ENCODE measurements at places on chromosomes 12 and 14.

- DNase-seq = no peak
Measured at GRCh38 chr12:103373088-103373523, 122.7 kb downstream of the C12orf42 start.

DNA sequence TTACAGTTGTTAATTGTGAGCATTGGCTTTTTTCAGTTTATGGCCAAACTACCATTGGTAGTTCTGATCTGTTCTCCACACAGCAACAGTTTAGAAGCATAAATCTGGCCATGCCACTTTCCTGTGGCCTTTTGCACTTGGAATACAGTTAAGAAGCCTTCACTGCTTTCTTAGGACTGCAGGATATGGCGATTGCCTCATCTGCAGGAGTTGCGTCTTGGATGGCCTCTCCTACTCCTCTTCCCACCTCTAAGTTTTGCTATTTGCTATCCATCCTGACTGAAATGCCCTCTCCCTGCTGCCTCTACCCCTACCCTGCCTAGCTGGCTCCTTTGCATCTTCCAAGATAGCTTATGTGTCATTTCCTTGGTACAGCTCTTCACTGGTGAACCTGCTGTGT, 12.8 kb upstream of the BMAL2 start:
- no peak for DNase-seq

DNA sequence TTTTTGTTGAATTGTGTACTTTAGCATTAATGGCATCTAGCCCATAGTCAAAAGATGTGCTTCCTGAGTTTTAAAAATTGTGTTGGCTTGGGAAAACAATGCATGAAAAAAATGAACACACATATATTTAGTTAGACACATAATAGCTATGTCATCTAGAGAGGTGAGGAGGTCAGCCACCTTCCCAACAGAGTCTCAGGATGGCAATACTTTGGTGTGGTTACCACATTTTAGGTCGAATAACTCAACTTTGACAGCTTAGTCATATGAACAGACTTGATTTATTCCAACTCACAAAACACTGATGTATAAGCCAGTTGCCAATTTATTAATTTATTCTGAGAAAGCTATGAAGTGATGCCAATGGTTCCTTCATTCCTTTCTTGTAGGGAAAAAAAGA, 114.0 kb downstream of the ETNK1 start:
- DNase-seq = no peak

- no peak for DNase-seq
Measured at GRCh38 chr12:123834845-123835244, 72.7 kb downstream of the DNAH10 start.

DNA sequence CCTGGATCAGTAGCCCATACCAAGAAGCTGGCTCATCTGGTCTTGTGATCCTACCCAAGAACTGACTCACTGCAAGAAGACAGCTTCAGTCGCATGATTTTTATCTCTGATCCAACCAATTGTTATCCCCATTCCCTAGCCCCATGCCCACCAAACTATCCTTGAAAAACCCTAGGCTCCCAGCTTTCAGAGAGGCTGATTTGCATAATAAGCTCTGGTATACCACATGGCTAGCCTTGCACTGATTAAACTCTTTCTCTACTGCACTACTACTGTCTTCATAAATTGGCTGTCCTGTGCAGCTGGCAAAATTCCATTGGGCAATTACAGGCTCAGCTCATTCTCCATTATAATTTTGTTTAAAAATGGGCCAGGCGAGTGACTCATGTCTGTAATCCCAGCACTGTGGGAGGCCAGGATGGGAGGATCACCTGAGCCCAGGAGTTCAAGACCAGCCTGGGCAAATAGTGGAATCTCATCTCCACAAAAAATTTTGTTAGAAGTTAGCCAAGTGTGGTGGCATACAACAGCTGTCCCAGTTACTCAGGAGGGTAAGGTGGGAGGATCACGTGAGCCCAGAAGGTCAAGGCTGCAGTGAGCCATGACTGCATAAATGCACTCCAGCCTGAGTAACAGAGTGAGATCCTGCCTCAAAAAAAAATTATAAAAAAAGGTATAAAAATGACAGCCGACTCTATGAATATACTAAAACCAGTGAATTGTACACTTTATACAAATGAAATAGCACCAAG, 76.7 kb upstream of the EIF5 start:
- DNase-seq = no peak

- no peak for DNase-seq
Measured at GRCh38 chr14:70008284-70009262, 129.4 kb downstream of the SMOC1 start.

DNA sequence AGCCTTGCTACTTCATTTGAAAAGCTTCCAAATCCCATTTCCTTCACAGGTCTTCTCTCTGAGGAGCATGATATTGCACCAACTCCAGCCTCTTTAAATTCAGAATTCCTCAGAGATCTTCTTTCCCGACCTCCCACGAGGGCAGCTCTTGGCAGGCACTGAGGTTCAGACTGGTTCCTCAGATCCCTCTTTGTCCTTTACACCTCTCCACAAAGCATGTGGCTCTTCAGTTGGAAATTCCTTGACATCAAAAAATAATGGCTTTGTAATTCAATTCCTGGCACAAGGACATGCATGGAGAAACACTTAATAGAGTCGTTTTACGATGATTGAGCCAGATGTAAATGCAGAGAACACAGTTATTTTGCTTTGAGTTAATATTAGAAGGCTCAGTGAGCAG, 63.2 kb upstream of the TMX1 start:
- no peak for DNase-seq

DNA sequence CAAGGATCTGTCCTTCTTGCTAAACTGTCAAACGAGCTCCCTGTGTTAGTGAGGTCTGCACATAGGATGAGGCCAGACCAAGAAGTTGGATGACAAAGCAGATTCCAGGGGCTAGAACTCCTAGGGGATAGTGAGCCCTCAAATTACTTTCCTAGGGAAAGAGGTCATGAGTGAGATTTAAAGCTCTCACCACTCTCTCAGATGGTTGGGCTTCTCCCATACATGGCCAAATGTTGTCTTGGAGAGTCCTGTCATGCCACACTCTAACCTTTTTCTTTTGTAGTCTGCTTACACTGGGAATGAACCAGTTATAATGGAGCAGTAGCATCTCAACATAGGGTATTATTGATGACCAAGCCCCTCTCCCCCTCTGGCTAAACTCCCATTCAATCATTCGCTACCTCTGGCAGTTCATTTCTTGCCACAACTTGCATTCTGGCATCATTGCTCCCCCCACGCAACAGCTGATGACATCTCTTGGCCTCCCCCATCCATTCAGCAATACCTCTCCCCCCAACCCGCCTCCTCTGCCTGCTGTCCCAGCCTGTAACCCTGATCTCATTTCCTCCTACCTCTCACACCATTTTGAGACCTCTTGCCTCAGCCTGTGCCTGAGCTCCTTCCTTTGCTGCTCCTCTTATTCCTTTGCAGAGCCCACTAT, 64.7 kb upstream of the CISTR start:
- no peak for DNase-seq

GRCh38 chr14:31122098-31122611, 85.4 kb downstream of the HECTD1 start:
- DNase-seq = no peak

DNA sequence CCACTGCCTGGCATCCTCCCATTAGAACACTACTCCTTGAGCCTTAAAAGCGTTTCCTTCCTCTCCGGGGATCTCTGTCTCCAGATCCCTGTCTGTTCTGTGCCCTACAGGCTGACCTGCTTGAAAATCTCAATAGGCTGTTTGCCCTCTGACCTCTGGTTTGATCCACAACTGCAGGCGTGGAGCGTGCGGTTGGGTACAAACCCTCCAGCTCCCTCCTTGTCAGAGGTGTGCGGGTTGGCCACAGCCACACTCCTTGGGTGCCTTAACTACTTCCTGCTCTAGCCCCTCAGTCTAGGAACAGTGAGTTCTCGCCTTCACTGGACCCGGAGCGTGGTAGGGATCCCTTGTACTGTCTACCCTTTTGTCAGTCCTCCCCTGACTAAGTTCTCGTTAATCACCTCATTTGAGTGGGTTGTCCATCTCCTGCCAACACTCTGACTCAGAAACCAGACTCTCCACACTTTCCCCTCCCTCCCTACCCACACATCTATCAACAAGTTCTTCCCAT, 33.1 kb downstream of the CMKLR1 start:
- DNase-seq = no peak

DNA sequence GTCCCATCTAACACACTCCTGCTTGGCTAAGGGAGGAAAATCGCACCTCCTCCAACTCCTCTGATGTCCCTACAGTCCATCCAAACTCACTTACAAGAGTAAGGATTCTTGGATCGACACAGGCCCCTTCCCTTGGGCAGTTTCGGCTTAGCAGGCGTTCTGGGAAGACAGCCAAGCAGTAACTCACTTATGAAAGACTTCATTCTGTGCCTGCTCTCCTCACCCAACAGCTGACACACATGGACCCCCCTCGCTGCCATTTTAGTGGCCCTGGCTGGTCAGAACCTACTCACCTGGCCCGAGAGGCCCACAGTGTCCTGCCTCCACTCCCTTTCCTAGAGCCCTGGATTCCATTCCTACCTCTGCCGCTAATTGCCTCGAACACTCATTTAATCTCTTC, 52.3 kb upstream of the BCL2L14 start:
- no peak for DNase-seq

DNA sequence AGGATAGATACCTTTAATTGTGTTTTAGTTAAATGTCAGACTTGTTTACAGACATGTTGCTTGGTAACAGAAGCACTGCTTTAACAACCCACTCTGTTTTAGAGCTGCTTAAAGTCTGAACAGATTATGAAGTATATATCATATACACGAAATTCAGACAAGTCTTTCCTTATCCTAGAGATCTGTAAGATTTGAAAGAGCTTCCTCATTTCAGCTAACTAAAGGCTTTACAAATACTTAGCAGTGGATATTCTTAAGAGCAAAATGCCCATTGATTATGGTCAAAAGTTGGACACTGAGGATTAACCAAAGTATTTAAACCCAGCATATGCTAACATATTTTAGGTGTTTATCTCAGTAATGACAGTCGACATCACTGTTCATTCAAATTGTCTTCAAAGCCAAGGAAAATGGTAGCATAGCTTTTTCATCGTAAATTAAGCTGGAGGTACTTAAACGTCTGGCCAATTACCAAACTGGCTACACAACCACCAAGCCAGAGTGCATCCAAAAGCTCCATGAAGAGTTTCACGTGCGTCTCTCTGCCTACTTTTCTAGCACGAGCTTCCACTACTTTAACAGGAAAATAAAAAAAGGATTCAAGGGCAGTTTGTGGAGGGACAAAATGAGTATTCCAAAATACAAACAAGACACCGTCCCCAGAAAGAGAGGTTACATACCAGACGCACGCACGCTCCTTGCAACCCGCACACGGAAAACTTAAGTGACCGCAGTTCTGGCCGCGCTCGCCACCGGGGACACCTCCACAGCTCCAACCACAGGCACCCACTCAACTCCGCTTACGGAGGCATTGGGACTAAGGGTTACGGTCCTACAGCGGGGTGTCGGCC, 565 bp downstream of the CEP83 start:
- DNase-seq = peak; percentile 50

DNA sequence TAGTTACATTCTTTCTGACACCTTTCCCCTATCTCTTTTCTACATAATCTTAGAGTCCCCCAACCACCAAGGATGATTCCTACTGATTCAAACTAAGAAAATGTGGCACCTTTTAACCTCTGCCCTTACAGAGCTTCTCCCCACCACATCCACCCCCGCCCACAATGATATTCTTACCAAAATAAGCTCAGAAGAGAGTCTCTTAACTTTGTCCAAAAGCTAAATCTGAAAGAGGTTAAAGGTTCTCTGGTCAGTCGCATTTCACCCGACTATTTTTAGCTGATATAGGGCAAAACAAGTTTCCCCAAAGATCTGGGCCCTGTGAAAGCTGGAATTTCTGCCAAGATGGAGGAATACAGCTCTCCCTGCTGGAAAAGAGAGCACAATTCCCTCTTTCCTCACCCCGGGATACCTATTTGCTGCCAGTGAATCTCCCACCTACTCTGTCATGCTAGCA, 128.6 kb downstream of the ZFP36L1 start:
- DNase-seq = no peak

DNA sequence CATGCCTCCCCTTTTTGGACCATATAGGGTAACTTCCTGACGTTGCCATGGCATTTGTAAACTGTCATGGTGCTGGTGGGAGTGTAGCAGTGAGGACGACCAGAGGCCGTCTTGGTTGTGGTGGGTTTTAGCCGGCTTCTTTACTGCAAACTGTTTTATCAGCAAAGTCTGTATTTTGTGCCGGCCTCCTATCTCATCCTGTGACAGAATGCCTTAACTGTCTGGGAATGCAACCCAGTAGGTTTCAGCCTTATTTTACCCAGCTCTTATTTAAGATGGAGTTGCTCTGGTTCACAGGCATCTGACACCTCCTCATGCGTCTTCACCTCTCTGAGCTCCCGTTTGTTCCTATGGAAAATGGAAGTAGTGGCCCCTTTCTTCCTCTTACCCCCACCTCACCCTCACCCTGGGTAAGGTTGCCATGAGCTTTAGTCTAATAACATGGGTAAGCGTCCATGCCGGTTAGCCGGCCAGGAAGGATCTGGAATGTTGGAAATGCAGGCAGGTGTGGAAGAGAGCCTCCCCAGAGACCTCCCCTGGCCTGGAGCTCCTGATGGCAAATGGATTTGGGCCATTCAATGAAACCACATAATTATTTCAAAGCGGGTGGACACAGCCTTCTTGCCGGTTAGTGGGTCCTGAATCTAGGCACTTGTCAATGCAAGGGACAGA, 18.6 kb downstream of the HHIPL1 start:
- DNase-seq = no peak

DNA sequence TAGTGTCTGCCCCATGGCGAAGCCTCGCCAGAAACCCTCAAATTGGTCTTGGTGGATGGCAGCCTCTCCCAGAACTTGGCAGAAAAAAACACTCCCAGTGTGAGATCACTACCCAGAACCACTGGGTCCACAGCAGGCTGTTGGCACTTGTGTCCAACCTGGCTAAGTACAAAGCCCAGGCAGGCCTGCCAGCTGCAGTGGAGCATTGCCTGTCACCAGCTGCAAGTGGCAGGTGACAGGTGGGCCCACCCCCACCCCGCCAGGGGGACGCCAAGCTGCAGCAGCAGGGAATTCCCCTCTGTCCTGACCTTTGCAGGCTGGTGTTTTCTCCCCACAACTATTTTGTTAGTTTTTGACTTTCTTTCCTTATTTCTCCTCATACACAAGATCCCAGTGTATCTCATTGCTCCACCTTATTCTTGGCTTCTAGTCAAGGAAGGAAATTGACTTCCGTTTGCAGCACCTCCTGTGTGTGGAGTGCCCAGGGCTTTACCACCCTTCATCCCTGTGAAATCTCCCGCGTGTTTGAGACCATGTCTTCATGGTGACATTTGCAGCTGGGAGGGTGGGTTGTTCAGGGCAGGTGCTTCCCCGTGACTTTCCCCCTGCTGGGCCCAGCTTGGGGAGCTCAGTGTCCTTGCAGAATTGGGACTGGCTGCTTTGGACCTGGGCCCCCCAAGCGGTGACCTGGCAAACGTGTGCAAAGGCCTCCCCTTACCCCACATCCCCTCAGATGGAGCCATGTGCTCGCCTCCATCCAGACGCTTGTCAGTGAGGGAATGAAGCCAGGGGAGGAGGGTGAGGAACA, 73.8 kb upstream of the RIN3 start:
- DNase-seq = no peak

- DNase-seq = no peak
Measured at GRCh38 chr14:75224561-75224960, 48.1 kb upstream of the TMED10 start.

GRCh38 chr14:104092931-104093365, 7.4 kb downstream of the ASPG start:
- DNase-seq = no peak
